Activated CD4-positive, alpha-beta memory T cell treated with anti-CD3 and anti-CD28 coated beads, Interleukin-2, amount 10 ng/mL, durations not matched to agents 7 days and 5 days (primary cell): ENCODE measurements at places on chromosomes 12 and 14. TPM values are rescaled to one million over a fixed set of nuclear protein-coding genes. Genes with fewer than 3 reads are reported as not detected.
A peak's percentile ranks its signal among the peaks of the same experiment; 100 is the strongest.

DNA sequence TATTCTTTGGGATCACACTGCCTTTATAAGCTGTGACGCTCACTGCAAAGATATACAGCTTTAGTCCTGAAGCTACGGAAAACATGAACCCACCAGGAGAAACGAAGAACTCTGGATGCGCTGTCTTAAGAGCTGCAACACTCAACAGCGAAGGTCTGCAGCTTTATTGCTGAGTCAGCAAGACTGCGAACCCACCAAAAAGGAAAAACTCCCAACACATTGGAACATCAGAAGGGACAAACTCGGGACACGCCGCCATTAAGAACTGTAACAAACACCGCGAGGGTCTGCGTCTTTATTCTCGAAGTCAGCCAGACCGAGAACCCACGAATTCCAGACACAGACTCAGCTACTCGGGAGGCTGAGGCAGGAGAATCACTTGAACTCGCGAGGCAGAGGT lies 9.2 kb upstream of the VWF start:
- H3K4me1 ChIP-seq, result no peaks in the 10 kb centered on the region
- no peak overlapping the region for H3K4me3 ChIP-seq
- no peak for DNase-seq
- H3K27me3 ChIP-seq, result peaks cover 3% of the 10 kb centered on the region

GRCh38 chr14:104373055-104373854 lies 206.3 kb upstream of the C14orf180 start:
- no peaks in the 10 kb centered on the region for H3K36me3 ChIP-seq
- H3K27ac ChIP-seq, result no peak overlapping the region
- H3K27me3 ChIP-seq, result no peaks in the 10 kb centered on the region
- H3K4me3 ChIP-seq, result no peak overlapping the region

- H3K4me1 ChIP-seq, result peaks cover 14% of the 10 kb centered on the region
- DNase-seq, result no peak
- no peaks in the 10 kb centered on the region for H3K36me3 ChIP-seq
- H3K27me3 ChIP-seq, result no peaks in the 10 kb centered on the region
- H3K4me3 ChIP-seq, result no peak overlapping the region
Measured at GRCh38 chr14:104150136-104151025, 12.0 kb downstream of the KIF26A start.

DNA sequence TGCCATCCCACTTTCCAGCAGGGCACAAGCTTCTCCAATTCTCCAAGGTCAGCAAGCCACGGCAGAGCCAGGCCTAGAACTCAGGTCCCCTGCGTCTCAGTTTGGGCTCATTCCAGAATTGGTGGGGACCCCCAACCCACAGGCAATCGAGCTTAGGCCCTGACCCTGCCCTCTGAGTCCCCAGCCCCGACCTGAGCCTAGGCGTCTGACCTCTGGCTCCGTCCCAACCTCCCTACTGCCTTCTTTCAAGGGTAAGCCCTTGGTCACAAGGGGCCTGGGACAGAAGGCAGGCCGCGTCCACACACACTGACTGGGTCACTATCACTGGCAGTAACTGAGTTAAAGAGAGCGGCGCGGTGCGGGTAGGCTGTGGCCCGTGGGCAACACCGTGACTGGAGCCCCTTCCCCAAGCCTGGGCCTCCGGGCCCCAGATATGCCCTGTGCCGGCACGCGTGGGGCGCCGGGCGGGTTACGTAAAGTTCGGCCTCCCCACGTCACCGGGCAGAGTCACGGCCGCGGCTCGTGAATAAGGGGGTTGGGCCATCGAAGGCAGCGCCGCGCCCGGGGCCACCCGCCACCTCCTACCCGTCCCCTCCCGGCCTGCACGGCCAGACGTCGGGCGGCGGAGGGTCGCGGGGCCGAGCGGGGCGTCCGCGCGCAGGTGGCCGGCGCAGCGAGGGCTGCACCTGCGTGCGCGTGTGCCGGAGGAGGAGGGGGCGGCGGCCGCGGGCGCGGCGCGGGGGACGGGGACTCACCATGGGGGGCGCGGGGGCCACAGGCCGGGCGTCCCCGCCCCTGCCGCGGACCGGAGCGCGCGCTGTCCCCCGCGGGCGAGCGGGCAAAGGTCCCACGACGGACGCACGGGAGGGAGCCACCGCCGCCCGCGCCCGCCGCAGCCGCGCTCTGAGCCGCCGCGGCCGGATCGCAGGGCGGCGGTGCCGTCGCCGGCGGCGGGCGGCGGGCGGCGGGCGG lies 516 bp downstream of the ANKRD9 start:
- H3K4me3 ChIP-seq, result peak overlapping the region; percentile 66
- peaks cover 17% of the 10 kb centered on the region for H3K4me1 ChIP-seq
- DNase-seq, result no peak
- H3K27ac ChIP-seq, result no peak overlapping the region

DNA sequence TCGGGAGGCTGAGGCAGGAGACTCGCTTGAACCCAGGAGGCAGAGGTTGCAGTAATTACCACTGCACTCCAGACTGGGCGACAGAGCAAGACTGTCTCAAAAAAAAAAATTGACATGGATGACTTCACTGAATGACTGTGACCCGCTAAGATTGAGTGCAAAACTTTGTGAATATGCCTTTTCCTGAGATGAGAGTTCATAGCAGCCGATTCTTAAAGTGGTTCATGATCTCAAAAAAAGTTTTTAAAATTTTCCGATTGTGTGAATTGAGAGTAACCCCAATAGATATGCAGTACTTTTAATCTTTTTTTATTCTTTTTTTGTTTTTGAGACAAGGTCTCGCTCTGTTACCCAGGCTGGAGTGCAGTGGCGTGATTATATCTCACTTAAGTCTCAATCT lies 1.2 kb downstream of the TCTN1 start:
- no peak overlapping the region for H3K4me3 ChIP-seq
- DNase-seq, result no peak
- peaks cover 18% of the 10 kb centered on the region for H3K4me1 ChIP-seq
- no peak overlapping the region for H3K27ac ChIP-seq
- H3K27me3 ChIP-seq, result no peaks in the 10 kb centered on the region
- H3K36me3 ChIP-seq, result no peaks in the 10 kb centered on the region

DNA sequence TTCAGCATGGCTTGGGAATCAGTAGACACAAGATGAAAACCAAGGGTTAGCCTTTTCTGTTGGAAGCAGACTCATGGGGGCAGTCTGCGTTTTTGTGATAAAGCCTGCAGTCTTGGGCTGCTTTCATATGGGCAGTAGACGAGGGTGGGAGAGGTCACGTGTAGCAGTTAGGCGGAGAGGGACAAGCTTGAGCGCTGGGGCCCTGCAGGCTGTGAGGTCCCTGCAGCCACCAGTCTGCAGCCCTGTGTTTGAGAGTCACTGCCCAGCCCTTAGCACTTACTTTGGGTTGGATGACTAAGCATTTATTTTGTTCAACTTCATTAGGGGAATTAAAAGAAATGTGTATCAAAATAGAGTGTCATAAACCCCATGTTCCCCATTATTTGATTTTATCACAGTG lies 37.2 kb downstream of the EP400 start:
- H3K27me3 ChIP-seq, result no peaks in the 10 kb centered on the region
- H3K36me3 ChIP-seq, result peaks cover 37% of the 10 kb centered on the region
- H3K27ac ChIP-seq, result no peak overlapping the region
- no peak for DNase-seq

DNA sequence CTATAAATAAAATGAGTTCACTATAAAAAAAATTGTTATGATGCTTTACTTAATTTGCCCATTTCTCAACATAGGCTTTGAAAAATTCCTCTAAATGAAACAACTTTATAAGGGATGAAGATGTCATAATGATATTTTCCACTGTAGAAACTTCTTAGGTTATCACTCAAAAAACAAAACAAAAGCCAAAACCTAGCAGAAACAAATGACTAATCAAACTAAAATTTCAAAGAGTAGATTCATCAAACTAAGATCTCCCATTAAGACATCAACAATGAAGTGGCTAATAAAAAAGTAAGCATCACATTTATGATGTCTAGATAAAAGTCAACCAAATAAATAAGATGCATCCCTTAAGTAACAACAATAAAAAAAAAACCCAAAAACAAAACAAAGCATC lies 36.9 kb upstream of the TTC7B start:
- H3K4me1 ChIP-seq, result no peaks in the 10 kb centered on the region
- H3K36me3 ChIP-seq, result peaks cover 6% of the 10 kb centered on the region
- no peaks in the 10 kb centered on the region for H3K27me3 ChIP-seq
- no peak for DNase-seq

DNA sequence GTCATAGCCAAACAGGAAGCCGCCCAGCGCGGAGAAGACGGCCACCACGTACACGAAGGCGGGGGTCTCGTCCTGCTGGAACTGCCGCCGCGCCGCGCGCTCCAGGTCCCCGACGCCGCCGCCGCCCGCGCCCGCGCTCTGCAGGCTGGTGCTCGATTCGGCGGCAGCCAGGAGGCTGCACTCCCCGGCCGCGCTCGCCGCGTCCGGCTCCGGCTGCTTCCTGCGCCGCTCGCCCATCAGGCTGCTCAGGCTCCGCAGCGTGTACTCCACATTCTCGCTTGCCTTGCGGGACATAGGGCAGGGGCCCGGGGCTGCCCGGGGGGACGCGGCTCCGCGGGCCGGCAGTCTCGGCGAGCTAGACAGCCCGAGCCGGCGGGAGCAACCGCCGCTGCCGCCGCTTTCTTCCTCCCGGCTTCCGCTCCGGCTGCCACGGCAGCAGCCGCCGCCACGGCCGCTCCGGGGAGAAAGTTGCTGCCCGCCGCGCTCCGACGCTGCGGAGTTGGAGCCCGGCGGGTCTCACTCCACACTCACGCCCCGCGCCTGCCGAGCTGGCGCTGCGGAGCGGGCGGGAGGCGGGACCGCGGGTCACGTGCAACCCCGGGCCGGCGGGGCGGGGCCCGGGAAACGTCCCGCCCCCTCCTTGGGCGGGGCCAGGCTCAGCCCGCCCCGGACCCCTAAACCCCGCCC lies at the start of gene SLC2A13:
SLC2A13 (minus strand) TSS at position 567 of the 687 bp plus-strand sequence; CDS start at position 294, 273 bp downstream.
- no peaks in the 10 kb centered on the region for H3K36me3 ChIP-seq
- peaks cover 35% of the 10 kb centered on the region for H3K27me3 ChIP-seq
- H3K4me1 ChIP-seq, result peaks cover 27% of the 10 kb centered on the region
- H3K27ac ChIP-seq, result peak within 1 kb of the TSS; percentile 16
- DNase-seq, result peak; percentile 73

DNA sequence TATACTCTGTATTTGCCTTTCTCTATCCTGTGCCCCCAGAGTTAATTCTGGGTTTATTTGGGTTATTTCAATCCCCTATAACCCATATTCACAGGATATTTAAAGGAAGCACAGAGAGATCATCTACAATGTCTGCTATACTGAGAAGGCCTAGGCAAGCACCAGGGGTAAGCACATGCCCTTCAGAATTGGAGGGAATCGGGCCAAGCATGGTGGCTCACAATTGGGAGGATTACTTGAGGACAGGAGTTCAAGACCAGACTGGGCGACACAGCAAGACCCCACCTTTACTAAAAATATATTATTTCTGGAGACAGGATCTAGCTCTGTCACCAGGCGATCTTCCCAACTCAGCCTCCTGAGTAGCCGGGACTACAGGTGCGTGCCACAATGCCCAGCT lies 11.3 kb downstream of the FOXN3 start:
- no peak overlapping the region for H3K4me3 ChIP-seq
- H3K27me3 ChIP-seq, result no peaks in the 10 kb centered on the region
- DNase-seq, result no peak
- no peak overlapping the region for H3K27ac ChIP-seq

ZNF384 gene
- 69.5 TPM for total RNA-seq

PMCH gene
- total RNA-seq, result 0.70 TPM
